ENCODE measurements at places on chromosomes 5 and 9.

GRCh38 chr9:6247266-6247665 lies 31.7 kb downstream of the IL33 start:
- no peak for DNase-seq

DNA sequence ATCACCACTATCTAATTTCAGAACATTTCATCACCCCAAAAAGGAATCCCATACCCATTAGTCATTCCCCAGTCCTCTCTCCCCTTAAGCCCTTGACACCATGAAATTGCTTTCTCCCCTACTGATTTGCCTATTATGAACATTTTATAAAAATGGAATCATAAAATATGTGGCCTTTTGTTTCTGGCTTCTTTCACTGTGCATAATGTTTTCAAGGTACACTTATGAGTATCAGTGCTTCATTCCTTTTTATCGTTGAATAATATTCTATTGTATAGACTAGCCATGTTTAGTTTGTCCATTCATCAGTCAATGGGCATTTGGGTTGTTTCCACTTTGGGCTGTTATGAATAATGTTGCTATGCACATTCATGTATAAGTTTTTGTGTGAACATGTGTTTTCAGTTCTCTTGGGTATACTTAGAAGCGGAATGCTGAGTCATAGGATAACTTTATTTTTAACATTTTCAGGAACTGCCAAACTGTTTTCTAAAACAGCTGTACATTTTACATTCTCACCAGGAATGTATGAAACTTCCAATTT lies 40.4 kb upstream of the FGF1 start:
- DNase-seq: peak; percentile 68

GRCh38 chr5:115461506-115462290 lies 82.9 kb downstream of the FEM1C start:
- DNase-seq: peak; percentile 19

- peak; percentile 59 for DNase-seq
These were observed 126.1 kb downstream of the SNX18 start for GRCh38 chr5:54643685-54644106.

- DNase-seq: no peak
These were observed 4.7 kb upstream of the ADCY2 start for GRCh38 chr5:7391215-7391614.

GRCh38 chr9:36802201-36802920 lies 229.7 kb downstream of the MELK start:
- no peak for DNase-seq

- DNase-seq: no peak
These were observed 169.3 kb downstream of the FGF18 start for GRCh38 chr5:171588790-171589189.

DNA sequence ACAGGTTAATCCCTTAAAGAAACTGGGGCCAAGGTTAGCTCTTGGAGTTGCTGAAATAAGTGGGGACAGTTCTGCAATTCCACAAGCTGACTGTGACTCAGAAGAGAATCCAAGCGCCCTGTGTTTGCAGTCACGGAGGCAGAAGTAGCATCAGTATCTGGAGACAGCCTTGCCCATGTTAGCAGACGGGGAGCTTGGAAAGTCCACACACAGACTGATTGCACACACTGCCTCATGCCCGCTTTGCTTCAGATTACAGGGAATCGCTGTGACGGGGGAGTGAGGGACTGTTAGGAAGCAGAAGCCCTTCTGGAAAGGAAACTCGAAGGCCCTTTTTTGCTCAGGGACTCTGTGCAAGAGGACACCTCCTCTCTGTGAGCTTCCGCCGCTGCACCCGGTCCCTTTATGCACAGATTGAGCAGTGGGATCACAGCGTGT lies 30.9 kb upstream of the PPP1R26 start:
- no peak for DNase-seq

- peak; percentile 90 for DNase-seq
These were observed 69.2 kb upstream of the CCDC180 start for GRCh38 chr9:97237951-97238889.

GRCh38 chr5:54049963-54050362 lies 260.4 kb downstream of the ARL15 start:
- no peak for DNase-seq

GRCh38 chr9:8095672-8096086 lies 296.1 kb upstream of the DMAC1 start:
- no peak for DNase-seq

GRCh38 chr9:20001058-20001457 lies 212.2 kb upstream of the SLC24A2 start:
- DNase-seq: no peak

DNA sequence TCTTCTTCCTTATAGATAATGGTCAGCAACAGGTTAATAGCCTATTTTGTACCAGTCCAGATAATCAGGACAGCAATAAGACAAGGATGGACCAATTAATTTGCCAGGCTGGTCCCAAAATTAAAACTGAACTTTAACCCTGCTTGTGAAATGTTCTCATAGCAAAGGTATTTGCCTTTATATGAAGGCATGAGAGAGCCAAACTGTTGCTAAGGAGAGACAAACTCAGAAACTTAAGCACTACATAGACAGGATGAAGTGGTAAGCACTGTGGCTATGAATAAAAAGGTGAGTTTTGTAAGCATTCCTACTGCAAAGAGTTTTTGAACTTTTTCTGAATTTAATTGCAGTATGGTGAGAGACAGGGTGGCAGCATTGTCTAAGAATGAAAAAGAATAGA lies 174.7 kb upstream of the PPP1R2B start:
- no peak for DNase-seq

- DNase-seq: no peak
These were observed 12.2 kb upstream of the PLPP1 start for GRCh38 chr5:55546947-55547346.

GRCh38 chr9:71921190-71921814 lies 9.9 kb downstream of the C9orf85 start:
- no peak for DNase-seq

- no peak for DNase-seq
These were observed 139.3 kb upstream of the SHB start for GRCh38 chr9:38208206-38208901.

DNA sequence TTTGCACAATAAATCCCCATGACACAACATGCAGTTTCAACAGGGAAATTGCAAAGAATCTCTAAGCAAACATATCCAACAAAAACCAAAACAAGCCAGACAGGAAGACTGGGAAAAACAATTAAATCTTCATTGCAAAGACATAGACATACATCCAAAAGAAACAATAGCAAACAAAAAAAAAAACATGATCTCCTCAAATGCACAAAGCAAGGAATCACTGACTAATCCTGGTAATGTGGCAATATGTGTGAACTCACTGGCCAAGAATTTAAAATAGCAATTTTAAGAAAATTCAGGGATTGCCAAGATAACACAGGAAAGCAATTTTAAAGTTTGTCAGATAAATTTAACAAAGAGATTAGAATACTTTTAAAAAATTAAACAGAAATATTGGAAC lies 520.1 kb upstream of the SMC2 start:
- DNase-seq: no peak

- no peak for DNase-seq
These were observed 59.0 kb downstream of the MAP1B start for GRCh38 chr5:72166070-72166979.

DNA sequence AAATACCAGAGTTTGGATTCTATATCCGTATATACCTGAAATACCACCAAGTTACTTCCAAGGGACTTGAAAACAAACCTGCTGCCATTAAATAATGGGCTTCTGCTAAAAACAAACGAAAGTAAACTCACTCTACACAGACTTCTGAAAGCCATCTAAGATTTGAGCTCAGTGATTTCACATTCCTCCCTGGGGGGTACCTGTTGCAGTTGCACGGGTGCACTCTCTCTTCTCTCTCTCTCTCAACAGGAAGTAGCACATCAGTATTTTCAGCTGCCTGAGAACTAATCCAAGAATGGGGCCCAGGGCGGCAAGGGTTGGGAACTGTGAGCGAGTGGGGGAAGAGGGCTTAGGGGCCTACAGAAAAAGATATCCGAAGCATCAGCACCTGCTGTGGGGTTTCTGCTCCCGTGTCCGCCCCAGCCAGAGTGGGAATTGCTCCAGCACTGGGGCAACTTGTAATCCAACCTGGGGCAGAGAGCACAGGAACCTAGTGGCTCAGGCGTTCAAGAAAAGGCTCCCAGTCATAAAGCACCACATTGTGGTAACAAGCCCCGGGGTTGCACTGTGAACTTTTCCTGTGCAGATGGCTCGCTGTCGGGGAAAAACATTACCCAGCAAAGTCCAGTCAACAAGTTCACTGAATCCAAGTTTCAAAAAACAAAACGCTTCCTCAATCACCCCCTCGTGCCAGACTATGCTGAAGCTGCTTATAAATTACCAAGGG lies 99.8 kb downstream of the EFNA5 start:
- DNase-seq: peak; percentile 15

DNA sequence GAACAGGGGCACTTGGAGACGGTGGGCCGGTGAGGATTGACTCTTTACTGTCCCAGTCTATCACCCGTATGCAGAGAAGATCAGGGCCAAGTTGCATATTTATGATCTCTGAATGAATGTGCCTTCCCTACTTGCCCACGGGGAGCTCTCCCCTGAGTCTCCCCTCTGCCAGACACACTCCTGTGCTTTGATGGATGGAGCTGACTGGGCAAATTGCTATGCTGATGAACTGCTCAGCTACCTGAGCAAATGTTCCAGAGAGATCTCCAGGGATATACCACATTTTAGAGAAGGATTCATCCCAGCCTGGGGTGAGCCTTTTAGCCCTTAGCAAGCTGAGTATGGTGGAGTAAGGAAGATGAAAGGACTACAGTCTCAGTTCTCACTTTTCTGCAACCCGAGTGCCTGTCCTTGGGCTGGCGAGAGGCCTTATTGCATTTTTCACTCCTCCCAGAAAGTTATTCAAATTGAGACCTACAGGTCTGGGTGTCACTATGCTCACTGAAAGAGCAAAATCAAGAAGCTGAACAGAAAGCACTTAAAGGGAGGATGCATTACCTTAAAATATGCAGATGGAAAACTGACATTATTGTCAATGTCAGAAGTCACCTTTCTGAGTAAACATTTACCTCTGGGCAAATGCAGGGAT lies 526.7 kb upstream of the WWC1 start:
- no peak for DNase-seq

DNA sequence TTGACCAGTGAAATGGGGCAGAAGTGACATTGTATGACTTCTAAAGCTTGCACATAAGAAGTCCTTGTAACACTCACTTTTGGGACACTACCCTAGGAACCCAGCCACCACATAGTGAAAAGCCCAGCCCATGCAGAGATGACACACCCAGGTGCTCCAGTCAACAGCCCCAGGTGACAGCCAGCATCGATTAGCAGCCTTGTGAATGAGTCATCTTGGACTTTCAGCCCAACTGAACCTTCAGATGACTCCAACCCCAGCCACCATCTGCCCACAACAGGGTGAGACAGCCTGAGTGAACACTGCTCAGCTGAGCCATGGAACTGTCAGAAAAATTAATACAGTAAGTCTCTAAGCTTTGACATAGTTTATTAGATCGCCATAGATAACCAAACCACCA lies 458.6 kb downstream of the ZSWIM6 start:
- no peak for DNase-seq

DNA sequence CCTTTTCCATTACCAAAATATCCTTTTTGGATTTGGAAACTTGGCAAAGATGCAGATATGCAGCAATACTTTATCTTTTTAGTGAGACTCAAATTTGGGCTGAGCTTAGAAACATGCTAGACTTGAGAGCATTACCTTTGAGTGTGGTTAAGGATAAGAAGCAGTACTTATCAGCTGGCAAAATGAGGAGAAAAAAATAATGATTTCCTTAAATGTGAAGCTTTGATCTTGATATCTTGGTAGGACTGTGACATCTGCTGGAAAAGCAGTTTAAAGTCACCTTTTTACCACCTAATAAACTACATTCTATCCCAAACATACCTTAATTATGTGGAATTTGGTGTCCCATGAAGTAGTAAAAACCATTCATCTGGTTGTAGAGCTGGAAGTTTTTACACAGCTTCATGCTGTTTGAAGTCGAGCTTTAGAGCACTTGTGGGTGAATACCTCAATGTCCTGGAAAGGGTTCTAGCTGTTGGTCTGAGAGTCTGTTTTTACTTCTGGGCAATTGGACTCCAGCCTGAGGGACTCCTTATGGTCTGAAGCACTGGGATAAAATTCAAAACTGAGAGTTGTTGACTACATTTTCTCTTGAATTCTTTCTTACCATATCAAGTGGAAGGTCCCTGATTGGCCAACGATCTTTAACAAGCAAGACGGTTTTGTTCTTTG lies 53.4 kb downstream of the LRRC70 start:
- DNase-seq: no peak

DNA sequence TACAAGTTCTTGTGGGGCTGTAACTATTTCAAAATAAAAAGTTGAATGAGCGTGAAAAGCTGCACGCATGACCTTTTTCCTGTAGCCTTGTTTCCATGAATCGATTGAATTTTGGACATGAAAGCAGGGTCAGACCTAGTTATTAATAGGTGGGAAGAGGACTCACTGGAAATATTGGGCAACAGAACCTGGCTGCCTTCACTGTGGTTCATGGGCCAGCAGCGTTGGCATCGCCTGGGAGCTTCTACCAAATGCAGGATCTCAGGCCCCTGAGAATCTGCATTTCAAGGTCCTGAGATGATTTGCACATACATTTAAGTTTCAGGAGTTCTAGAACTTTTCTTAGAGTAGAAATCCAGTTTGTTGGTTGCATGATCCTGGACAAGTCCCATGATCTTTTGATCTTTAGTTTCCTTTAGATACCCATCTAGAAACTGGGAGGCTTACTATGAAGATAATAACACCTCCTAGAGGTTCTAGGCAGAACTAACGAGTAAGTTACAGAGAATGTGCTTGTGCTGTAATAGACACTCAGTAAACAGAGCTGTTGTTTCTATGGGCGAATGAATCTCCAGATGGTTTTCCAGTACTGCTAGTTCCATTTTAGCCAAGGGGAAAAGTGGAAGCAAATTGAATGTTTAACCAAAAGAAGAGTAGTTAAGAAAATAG lies 12.4 kb downstream of the ANKRD33B start:
- DNase-seq: no peak

DNA sequence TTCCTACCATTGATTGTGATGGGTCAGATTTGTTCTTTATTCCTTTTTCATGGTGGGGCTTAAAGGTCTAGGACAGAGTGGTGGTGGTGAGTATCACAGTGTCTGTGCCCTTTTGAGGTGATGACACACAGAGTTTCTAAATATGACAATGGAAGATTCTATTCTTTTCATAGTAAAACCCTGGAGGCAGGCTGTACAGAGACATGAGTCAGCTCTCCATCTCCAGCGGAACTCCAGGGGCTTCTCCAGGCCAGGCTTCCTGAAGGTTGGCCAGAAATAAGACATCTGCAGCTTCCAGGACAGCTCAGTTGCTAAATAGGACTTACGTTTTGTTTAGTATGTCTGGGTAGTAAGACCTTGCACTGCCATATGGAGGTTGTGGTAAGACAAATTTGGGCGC lies 229.5 kb downstream of the CD180 start:
- no peak for DNase-seq

DNA sequence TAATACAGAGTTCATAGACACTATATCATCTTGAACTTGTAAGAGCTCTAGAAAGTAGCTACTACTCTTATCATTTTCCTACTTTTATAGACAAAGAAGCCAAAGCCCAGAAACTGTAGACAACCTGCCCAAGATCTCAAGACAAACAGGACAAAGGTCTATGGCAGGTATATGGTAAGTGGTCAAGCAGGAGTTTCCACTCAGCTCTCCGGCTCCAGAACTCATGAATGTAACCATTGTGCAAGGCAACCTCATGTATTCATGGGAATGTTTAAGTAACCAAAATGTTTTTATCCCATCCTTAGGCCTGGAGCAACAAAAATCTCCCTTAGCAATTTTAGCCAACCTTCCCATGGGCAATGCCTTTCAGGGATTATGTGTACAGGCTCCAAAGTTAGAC lies 163.4 kb upstream of the PUM3 start:
- no peak for DNase-seq
